ENCODE measurements at places on chromosomes 12 and 14. TPM values are rescaled to one million over a fixed set of nuclear protein-coding genes. Genes with fewer than 3 reads are reported as not detected.

Gene AICDA
- polyA plus RNA-seq: not detected

Gene MYO1H
- polyA plus RNA-seq: not detected

Gene SLC25A47
- not detected for polyA plus RNA-seq

Gene SPTB
- 0.01 TPM for polyA plus RNA-seq

Gene PLCZ1
- not detected for polyA plus RNA-seq

Gene TDRD9
- 2.2 TPM for polyA plus RNA-seq

Gene SLC17A8
- polyA plus RNA-seq: not detected

Gene HCAR3
- not detected for polyA plus RNA-seq

Gene KRT78
- polyA plus RNA-seq: not detected

- no peak for DNase-seq
Observed at GRCh38 chr12:5273709-5274108, 158.2 kb upstream of the NTF3 start.

DNA sequence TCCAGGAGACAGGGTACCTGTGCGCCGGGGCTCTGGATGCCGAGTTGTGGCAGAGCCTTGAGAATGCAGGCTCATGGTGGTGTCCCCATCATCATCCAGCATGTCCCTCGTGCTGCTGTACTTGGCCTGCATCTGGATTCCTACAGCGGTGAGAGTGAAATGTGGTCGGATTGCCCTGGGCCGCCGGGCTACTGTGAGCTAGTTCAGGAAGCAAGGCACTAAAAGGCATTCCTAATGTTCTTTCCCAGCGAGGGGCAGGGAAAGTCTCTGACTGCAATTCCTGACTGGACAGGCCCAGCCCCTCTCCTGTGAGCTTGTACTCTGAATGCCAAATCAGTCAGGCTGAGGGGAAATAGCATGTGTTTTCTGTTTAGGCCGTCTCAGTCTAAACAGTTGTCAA is at the start of gene CLEC1A:
TSS of gene CLEC1A (minus strand) at position 195 of the 400 bp plus-strand sequence. CDS start at position 132, 63 bp downstream.
- DNase-seq: peak; percentile 11

- DNase-seq: no peak
Observed at GRCh38 chr14:65062096-65063075, 39.9 kb downstream of the MAX start.

DNA sequence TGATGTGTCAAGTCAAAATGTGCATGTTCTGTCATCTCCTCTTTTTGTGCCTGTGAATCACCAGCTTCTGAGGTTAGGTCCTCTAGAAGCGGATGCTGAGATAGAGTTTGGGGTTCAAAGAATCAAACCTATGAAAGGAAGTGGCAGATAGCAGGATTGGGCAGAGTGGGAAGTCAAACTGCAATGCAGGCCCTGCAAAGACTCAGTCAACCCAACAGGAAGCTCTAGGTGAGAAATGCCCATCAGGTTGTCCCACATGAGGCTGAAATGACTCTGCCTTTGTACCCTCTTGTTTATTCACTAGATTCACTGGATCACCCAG is 4.5 kb upstream of the MIA2 start:
- no peak for DNase-seq

DNA sequence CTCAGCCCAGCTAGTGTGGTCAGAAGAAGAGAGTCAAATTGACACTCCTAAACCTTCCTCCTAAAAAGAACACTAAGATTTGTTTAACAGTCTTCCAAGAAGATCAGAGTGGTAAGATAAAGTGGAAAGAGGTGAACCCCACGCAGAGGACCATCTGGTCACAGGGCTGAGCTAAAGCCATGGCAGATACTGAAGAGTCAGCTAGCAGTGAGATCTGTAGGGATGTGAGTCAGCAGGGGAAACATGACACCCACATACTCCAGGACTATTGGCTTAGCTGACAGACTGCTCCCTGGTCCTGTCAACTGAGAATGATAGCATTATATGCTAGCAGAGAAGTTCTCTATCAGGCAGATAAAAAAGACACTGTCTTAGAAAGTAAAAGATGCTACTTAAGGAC is 269.4 kb upstream of the ALG10 start:
- no peak for DNase-seq

- DNase-seq: no peak
Observed at GRCh38 chr12:84384384-84384783, 528.2 kb downstream of the SLC6A15 start.

GRCh38 chr12:116323406-116324386 is 46.2 kb upstream of the MED13L start:
- no peak for DNase-seq

- DNase-seq: no peak
Observed at GRCh38 chr12:114686773-114687500, 3.0 kb upstream of the TBX3 start.

DNA sequence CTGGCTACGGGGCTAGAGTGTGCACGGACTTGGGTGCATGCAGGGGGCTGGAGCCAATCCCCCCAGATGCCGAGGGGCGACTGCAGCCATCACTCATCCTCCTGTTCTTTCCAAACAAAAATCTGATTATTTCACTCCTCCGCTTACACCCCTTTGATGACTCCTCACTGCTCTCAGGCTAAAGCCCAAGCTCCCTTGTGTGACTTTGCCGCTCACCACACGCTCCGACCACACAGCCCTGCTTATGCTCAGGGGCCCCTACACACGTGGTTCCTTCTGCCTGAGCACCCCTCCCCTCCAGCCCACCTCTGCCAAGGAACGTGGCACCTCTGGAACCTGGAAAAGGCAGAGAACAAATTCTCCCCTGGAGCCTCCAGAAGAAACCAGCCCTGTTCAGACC is 13.7 kb downstream of the CHFR start:
- DNase-seq: no peak

DNA sequence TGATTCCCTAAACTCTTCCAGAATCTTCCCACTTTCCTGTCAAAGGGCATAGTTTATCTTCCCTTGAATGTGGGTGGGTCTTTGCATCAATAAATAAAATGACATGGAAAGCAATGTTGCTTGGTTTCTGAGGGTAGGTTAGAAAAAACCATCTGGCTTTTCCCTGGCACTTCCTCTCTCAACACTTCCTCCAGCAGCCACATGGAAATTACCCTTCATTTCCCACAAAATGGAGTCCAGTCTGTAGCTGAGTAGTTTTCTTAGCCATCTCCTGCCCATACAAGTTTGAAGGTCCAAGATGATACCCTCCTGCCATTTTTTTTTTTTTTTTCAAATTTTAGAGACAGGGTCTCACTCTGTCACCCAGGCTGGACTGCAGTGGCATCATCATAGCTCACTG is 11.1 kb upstream of the NDUFA12 start:
- no peak for DNase-seq

DNA sequence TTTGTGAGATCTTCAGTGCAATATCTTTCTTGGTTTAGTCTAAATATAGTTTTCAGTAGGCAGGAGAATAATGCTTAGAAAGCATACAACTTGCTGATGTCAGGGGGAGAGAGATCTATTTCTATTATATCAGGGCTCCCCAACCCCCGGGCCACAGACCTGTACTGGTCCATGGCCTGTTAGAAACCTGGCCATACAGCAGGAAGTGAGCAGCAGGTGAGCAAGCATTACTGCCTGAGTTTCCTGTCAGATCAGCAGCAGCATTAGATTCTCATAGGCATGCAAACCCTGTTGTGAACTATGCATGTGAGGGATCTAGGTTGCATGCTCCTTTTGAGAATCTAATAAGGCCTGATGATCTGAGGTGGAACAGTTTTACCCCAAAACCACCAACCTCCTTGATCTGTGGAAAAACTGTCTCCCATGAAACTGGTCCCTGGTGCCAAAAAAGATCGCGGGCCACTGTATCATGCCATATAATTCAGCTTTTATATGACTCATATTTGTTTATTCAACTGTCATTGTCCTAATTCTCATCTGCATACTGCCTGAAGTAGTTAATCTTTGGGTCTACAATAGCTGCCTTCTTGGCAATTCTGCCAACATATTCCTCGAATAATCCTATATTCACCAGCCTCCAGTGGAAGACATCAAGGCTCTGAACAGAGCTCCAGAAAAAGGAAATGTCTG is 163.6 kb upstream of the DYRK2 start:
- no peak for DNase-seq

DNA sequence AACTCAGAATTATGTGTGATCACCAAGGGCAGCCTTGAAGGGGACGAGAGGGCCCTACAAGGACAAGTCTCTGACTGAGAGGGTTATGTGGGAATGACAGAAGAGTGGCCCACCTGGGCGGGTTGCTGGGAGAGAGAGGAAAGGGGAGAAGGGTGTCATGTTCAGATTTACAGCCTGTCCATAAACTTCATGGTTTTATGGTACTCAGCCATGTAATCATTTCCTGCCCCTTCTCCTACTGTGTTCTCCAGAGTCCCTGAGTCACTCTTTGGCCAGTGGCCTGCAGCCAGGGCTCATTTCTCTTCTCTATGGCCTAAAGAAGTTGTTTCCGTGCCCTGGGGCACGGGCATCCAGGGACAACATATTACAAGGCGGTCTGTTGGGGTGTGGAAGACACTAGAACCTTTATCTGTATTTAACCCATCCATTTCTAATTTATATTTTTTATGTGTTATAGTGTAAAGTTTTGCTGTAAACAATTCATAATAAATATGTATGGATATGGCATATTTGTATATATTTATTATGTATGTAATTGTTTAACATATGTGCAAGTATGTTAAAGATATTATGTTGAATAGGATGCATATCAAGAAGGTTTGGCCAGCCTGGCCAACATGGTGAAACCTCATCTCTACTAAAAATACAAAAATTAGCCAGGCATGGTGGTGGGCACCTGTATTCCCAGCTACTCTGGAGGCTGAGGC is 26.9 kb downstream of the DDX47 start:
- DNase-seq: peak; percentile 81

DNA sequence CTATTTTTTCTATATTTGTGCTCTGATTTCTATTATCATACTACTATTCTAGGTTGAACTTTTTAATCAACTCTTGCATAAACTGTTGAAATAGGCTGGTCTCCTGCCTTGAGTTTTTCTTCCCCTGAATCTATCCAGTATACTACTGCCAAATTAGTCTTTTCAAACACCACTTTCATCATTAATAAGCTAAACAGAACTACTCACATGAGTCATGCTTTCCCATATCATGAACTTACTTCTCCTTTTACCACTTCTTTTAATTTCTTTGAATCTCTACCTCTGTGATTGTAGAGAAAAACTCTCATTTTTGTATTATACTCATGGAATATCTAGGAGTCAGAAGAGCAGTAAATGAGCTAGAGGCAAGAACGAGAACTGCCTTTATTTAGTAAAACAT is 340.3 kb upstream of the PDE3A start:
- no peak for DNase-seq

DNA sequence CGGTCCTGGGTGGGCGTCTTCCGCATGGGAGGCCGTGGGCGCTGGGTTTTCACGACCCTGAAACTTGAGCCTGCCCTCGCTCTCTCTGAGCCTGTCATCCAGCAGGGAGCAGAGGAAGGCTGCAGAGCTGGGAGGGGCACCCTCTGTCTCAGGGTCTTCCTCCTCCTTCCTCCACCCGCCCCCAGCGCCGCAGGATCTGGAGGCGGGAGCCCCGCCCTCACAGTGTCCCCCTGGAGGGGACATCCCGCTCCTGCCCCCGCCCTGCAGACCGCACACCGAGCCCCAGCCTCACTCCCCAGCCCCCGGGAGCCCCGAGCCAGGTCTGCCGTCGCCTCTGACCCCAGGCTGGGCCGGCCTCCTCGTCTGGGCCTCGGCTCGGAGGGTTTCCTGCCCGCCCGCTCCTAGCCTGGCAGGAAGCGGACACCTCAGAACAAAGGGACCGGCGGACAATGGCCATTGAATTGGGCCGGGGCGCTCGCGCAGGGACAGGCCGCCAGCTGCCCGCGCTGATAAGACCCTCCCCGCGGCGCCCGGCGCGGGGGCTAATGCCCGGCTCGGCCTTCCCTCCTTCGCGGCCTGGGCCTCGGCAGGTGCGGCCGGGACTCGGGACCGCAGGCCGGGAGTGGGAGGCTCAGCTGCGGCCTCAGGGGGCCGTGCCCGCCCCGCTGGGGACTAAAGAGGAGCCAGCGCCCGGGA is 15.3 kb upstream of the NUDT14 start:
- DNase-seq: no peak
